ENCODE measurements at places on chromosomes 6 and 20.

- DNase-seq = peak; percentile 85
These were observed 4.9 kb upstream of the DLL1 start for GRCh38 chr6:170295510-170296422.

DNA sequence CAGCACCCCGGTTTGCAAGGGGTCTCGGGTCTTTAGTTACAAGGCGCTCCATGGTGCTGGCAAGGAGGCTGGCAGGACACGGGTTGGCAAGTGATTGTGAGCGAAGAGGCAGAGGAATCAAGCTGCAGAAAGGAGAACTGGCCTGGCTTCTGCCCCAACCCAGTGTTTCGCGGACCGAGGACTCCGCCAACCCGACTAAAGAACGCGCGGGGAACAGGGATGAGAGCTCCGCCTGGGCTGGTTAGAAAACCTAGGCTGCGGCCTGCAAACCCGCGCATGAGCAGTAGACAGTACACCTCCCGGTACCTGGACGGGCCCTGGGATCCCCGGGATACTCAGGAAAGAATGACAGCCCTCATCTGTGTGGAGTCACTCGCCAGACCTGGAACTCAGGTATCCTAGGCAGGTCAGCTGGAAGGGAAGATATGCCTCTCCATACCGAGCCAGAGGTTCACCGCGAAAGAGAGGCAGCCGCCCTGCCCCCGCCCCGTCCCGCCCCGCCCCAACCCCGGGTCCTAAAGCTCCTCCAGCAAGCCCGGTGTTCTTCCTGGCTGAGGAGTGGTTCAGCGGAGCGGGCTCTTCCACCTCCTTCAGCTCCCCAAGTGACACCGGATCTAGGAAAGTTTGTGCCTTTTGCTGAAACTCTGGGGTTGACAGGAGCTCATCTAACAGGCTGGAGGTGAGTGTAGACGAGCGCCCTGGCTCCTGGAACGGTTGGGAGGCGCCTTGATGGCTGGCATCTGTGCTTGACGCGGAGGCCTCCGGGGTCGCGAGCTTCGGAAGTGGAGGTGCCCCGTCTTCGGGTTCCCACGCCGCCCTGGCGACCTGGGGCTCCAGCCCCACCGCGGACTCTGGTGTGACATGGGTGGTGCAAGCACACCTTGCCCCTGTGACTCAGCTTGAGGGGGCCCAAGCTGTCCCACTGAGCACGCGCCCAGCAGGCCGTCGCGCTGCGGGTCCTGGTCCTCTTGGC, 1847.3 kb upstream of the DEFB115 start:
- DNase-seq = no peak

- no peak for DNase-seq
These were observed at the start of gene SLC22A3 for GRCh38 chr6:160348223-160349019. TSS of gene SLC22A3 (plus strand) at chr6:160348378. CDS start at chr6:160348420, 42 bp downstream.

DNA sequence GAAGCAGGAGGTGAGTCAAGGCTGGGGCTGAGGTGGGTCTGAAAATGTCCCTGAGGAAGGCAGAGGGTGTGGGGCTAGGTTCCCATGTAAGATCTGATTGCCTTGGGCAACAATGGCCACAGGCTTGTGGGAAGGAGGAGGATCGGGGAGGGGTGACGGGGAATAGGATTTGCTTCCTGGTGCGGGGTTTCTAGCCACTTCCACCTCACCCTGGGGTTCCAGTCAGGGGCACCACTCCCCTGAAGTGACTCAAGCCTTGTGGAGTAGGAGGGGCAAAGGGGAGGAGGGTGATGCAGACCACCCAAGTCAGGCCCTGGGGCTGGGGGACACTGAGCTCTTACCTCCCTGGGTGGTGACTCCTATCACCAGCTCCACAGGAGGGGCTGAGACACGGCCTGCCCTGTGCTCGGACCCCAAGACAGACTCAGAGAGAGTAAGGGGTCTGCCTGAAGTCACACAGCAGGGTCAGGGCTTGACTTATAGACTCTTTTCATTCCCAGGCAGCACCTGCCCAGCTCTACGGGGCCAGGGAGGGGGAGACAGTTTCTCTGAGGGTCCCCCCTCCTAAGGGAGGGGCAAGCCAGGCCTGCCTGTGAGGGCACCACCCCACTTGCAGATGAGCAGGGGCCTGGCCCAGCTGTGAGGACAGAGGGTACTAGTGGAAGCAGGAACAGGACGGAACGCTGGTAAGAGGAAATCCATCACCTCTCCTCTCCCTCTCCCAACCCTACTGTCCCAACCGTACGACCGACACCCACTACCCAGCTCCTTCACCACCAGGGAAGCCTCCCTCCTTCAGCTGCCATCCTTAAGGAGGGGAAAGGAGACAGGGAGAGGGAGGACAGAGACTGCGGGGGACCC, 12.4 kb upstream of the SPDEF start:
- no peak for DNase-seq

GRCh38 chr6:111427341-111428116, 55.5 kb downstream of the REV3L start:
- no peak for DNase-seq

DNA sequence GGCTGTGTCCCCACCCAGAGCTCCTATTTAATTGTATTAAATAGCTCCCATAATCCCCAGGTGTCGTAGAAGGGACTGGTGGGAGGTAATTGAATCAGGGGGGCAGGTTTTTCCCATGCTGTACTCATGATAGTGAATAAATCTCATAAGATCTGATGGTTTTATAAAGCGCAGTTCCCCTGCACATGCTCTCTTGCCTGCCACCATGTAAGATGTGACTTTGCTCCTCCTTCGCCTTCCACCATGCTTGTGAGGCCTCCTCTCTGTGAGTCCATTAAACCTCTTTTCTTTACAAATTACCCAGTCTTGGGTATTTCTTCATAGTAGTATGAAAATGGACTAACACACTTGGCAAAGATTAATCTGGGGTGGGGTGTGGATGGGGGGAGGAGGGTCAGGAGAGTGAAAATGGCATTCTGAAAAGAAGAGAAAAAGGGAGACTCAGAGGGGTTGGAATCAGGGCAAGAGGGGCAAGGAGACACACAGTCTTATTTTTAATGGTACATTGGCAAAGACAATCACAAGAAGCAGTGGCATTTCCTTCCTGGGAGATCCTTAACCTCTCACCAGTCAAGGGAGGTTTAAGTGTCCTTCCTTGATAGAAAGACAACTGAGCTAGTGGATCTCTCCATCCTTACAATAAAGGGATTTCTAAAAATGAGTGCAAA, 37.5 kb upstream of the NOX3 start:
- no peak for DNase-seq
